Head of caudate nucleus (tissue), 42 donors: ENCODE measurements at places on chromosomes 7 and 10.

GRCh38 chr7:130880668-130881067 is 146.7 kb upstream of the KLF14 start:
- DNase-seq: no peak

GRCh38 chr7:108057951-108058481 is 55.1 kb upstream of the LAMB1 start:
- no peak for DNase-seq

DNA sequence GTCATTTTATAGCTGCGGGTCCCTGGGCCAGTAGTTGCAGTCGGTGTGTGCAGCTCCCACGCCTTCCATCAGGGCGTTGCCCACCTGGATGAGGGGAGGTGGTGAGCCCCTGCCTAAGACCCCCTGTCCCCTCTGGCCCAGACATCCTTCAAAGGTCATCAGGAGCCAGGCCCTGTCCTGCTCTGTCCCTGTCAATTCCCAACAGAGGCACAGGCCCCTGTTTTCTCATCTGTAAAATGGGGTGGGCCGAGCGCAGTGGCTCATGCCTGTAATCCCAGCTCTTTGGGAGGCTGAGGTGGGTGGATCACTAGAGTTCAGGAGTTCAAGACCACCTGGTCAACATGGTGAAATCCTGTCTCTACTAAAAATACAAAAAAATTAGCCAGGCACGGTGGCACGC is 128.5 kb upstream of the TNRC18 start:
- DNase-seq: no peak

GRCh38 chr7:137968890-137969289 is 33.0 kb downstream of the CREB3L2 start:
- no peak for DNase-seq

- no peak for DNase-seq
These were observed 107.1 kb upstream of the NRP1 start for GRCh38 chr10:33441561-33441960.

DNA sequence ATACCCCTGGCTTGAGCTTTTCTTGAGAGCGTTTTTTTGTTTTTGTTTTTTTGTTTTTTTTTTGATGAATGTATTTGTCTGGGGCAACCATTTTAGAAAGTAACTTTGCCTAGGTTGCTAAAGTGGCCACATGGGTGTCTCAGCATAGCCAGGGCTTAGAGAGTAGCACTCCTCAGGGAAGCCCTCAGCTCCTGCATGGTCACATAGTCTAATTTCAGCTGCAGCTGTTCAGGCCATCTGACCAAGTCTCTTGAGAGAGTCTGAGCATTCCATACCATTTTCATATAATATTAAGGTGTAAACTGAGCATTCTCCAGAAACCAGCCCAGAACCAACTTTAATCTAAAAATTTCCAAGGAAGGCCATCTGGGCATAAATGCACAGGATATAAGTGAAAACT is 186.4 kb downstream of the NPSR1 start:
- DNase-seq: no peak

- DNase-seq: no peak
These were observed 470.0 kb upstream of the SEMA3A start for GRCh38 chr7:84664626-84665025.

DNA sequence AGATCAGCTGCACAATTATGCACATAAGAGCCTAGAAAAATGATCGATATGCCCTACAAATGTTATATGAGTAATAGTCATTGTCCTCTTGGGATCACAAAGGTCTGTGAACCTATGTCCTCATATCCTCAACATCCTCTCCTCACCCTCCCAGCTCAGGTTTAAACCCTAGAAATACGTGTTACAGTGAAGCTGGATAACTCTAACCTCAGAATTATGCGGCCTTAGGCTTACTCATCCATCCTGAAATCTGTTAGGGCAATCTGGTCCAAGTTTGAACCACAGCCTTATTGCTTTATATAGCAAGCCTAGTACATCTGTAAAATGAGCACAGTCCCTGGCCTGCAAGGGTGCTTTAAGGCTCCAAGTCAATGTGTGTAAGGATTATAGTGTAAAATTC is 84.2 kb upstream of the FRMD4A start:
- DNase-seq: no peak

DNA sequence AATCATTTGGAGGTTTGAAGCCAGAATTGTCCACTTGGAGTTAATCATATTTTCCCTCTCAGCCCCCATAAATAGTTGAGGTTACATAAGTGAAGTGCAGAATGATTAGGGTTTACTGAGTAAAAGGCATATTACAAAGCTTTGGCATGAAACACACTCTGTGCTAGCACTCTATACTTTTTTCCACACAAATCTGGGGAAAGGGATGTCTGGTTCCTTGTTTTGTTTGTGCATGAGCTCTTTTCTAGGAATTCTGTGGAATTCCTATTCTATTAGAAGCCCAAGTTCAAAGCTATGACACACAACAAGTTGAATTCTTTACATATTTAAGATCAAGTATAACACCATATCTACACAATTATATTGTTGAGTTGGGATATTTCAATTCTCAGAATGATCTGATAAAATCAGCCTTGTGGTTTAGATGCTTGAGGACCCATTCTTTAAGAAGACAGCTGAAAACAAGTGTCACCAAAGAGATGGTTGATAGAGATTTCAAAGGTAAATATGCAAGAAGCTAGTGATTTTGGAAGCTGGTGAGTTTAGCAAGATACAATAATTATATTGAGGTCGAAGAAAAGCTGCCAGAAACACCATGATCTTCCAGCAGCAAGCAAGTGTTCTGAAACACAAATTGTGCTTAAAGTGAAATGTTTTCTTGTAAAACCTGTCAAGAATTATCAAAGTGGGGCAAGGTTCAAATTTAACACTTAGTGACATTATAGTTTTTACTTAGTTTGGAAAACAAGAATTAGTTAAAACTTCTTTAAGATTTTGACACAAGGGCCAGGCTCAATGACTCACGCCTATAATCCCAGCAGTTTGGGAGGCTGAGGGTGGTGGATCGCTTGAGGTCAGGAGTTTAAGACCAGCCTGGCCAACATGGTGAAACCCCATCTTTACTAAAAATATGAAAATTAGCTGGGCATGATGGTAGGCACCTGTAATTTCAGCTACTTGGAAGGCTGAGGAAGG is 122.6 kb downstream of the INHBA start:
- no peak for DNase-seq

DNA sequence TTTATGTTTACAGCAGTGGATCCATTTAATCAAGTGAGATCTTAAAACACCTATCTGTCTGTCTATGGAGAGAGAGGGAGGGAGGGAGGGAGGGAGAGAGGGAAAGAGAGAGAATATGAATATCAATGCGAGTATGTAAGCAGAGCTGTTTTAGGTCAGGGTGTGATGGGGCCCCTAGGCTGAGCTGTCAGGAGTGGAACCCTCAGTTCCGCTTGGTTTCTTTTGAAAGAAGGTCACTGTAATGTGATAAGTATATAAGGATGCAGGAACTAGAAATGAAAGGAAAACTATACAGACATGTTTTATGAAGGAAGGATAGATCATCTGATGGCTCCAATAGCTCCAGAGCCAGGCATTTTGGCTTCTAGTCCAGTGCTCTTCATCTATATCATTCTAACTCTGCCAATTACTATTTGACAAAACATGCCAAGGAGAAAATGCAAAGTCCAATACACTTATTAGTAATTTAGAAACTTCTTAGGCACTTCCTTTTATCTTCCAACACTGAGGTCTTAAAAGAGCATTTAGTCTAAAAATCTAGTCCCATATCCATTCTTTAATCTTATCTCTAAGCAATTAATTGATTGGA is 70.3 kb downstream of the NRCAM start:
- DNase-seq: no peak

DNA sequence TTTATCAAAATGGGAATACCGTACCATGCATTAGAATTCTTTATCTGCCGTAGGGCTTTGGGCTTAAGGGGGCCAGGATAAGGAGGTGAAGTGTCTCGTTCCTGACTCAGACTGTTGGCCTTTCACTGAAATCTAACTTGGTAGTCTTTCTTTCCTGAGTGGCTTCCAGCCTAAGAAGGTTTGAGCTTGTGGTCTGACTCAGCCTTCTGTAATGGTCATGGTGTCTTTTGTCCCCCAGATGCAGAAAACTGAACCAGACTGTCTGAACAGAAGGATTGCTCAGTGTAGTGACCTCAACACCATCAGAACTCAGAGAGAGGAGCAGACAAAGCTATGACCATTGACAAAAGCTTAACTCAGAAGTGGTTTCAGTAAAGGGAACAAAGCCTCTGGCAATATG is 39.5 kb downstream of the WNT2 start:
- no peak for DNase-seq

DNA sequence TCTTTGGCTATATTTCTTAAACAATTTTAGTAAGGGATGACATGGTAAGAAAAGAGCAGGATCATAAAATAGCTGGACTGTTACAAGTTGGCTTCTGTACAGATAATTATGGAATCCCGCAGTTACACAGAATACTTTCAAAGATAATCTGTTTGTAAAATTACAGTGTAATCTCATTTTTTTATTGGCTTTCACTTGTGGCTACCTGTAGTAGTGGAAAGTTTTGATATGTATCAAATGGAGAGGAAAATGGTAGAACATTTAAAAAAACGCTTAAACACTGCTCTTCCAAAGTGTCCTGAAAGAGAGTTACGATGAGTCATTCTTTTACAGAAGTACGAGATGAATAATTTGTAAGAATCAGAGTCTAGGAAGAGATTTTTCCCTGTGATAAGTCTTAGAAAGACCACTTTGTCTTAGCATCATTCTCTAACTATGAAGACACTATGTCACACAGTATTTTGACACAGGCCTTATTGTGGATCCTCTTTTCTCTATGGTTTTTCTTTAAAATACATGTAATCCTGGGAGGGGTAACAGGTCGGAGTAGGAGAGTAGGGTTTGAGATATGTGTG is 215.0 kb upstream of the DKK1 start:
- DNase-seq: no peak

GRCh38 chr7:138137423-138138171 is 61.3 kb downstream of the AKR1D1 start:
- no peak for DNase-seq

GRCh38 chr10:126140746-126141273 is 244.4 kb downstream of the FANK1 start:
- no peak for DNase-seq

GRCh38 chr10:79582096-79582495 is 21.9 kb upstream of the SFTPA2 start:
- DNase-seq: no peak

- no peak for DNase-seq
These were observed 129.7 kb downstream of the TMEM178B start for GRCh38 chr7:141203586-141203985.

- no peak for DNase-seq
These were observed 179.2 kb downstream of the RELN start for GRCh38 chr7:103810112-103810744.

DNA sequence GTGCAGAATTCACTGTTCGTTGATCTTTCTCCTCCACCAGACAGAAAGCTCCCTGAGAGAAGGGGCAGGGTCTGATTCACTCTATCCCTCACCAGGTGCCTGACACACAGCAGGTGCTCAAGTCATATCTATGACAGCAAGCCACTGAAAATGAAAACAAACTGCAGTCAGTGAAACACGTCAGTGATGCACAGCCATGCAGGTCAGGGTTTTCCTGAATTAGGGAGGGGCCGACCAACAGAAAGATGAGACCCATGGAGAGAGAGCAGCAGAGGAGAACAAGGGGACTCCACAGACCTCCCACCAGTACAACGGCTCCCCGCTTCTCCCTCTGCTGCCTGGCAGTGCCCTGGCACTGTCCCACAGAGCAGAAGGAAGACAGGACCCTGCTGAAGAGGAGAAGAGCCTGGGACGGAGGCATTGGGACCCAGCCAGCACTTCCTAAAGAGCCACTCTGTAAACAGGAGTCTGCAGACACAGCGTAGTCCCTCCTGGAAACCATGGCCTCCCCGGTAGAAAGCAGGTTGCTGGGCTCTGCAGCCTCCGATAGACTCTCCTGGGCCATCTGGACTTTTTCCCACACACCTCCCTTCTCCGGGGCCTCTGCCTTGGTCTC is 50.3 kb downstream of the FAM53B start:
- no peak for DNase-seq

- no peak for DNase-seq
These were observed 33.5 kb upstream of the SFRP5 start for GRCh38 chr10:97805096-97805884.

DNA sequence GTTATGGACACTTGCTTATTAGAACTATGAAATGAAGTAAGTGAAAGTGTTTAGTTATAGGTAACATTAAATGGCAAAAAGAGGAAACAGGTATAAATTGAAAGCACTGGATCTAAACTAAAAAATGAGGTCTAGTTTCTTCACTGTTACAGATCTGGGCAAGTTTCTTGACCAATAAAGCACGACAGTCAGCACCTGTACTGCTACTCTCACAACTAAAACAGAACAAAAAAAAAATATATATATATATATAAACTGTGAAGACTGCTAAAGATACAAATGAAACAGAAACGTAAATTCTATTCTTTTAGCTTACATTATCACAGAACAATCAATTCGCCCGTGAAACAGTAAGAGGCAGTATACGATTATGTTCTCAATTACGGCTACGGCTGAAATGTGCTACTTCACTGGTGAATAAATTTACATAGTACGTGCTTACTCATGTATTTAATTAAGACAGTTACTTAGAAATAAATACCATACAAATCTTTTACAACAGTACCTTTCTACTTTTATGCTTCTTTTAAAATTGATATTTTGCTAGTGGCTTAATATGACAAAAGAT is 4.2 kb downstream of the AHR start:
- DNase-seq: no peak

- DNase-seq: no peak
These were observed 299.4 kb downstream of the PTEN start for GRCh38 chr10:88162852-88163251.

- DNase-seq: no peak
These were observed 55.8 kb upstream of the KIF5B start for GRCh38 chr10:32112055-32112454.

- DNase-seq: no peak
These were observed 12.8 kb downstream of the SUGCT start for GRCh38 chr7:40147371-40148246.

DNA sequence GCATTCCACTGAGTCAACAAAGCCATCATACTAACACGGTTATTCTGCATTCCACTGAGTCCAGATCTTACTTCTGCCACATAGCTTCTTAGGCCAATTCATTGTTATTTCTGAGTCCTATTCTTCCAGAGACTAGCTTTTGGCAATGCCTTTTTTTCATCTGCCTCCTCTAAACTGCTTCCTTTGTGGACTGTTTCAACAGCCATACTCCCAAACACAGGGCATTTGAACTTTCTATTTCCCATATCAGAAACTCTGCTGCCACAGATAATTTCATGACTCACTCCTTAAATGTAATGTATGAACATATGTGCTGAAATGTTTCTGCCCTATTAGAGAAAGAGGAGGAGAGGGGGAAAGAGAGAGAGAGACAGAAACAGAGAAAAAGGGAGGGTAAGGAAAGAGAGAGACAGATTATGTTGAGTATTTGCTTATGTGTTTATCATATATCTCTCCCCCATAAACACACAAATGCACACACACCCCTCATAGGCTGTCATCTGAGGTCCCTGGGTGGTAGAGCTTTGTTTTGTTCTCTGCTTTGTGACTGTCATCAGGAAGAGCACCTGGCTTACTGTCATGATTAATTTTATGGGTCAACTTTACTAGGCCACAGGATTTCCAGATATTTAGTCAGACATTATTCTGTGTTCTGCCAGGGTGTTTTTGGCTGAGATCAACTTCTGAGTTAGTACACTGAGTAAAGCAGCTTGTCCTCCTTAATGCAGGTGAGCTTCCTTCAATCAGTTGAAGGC is 308.0 kb upstream of the KCND2 start:
- DNase-seq: no peak
